Omental fat pad (tissue), 4 donors: ENCODE measurements at places on chromosomes 3 and 15. TPM values are rescaled to one million over a fixed set of nuclear protein-coding genes. Genes with fewer than 3 reads are reported as not detected.

The SSUH2 gene
- total RNA-seq: 1.9 TPM

DNA sequence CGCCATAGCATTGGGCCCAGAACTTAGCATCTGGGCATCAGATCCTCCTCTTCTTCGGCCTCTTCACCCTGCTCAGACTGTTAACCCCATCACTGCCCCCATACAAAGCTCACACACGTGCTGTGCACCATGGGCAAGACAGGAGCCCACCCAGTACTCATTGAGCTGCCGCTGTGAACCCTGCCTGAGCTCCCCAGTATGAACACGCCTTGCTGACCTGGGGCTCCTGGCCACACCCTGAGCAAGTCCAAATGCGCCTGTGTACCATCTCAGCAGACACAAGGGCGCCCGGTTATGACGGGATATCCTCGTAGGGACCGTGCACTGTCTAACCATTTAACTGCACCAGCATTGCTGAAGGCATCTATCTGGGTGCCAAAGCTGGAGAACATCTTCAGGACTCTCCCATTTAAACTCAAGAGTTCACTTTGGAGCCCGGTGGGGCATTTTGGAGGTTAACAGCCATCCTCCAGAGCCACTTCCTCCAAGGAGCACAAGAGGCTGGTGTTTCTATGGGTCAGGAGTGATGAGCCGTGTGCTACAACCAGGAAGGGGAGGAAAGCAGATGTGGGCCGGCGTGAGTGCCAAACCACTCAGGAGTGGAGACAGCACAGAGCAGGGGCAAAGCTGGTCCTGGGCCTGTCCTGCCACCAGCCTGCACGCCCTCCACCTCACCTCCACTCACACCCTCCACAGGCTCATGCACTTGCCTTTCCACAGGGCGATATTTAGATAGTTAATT, 12.1 kb downstream of the PRR23E start:
- DNase-seq: no peak

- no peak for DNase-seq
Observed at GRCh38 chr3:184143327-184143726, 8.2 kb downstream of the EIF2B5 start.

GRCh38 chr3:166580561-166580960, 743.3 kb upstream of the BCHE start:
- DNase-seq: no peak

DNA sequence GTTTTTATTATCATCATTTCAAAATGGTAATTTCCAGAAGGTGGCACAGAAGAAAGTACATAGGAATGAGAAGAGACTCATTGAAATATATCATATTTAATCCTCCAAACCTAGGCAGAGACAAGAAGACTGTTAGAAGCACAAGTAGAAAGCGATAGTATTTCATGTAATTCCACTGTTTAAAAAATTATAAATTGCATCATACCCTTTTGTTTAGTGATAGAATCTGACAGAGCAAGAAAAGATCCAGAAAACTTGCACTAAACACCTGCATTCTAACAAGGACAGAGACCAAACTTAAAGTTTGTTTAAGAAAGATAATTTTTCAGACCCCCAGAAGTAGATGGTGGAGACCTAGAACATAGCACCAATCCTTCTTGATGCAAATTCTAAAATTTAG, 56.9 kb upstream of the CD96 start:
- no peak for DNase-seq

DNA sequence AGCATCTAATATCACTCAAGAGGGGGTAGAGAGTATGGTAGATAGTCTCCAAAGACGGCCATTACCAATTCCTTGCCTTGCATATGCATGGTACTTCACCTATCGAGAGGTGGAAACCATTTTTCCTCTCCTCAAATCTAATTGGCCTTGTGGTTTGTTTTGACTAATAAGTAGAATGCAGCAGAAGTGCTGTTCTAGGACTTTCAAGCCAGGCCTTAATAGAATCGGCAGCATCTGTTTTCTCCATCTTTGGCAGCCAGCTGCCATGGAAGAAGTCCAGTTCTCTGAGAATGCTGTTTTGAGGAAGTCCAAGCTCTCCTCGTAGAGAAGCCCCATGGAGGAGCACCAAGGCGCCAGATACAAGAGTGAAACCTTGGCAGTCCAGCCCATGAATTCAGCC, 59.1 kb upstream of the RASGRP1 start:
- no peak for DNase-seq

GRCh38 chr3:3165241-3165640, 14.2 kb downstream of the CRBN start:
- DNase-seq: no peak
